Endothelial cell of umbilical vein (primary cell): ENCODE measurements at places on chromosomes 11 and 22.
A peak's percentile ranks its signal among the peaks of the same experiment; 100 is the strongest.

- no peak for DNase-seq
These were observed 8.1 kb downstream of the MADD start for GRCh38 chr11:47278058-47278457.

GRCh38 chr11:12528487-12528886 is 145.7 kb upstream of the TEAD1 start:
- no peak for DNase-seq

GRCh38 chr11:115097796-115098408 is 406.3 kb downstream of the CADM1 start:
- DNase-seq, result no peak

DNA sequence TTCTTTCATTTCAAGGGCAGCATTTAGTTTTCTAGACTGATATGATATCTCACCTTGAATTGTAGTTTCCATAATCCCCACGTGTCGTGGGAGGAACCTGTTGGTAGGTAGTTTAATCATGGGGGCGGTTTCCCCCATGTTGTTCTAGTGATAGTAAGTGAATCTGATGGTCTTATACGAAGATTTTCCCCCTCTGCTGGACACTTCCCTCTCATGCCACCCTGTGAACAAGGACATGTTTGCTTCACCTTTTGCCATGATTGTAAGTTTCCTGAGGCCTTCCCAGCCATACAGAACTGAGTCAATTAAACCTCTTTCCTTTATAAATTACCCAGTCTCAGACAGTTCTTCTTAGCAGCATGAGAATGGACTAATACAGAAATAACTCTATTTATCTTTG is 851.1 kb upstream of the FAT3 start:
- no peak for DNase-seq

- DNase-seq, result no peak
These were observed 6.5 kb downstream of the TENM4 start for GRCh38 chr11:79434283-79434682.

- DNase-seq, result no peak
These were observed 121.1 kb upstream of the SYT13 start for GRCh38 chr11:45407226-45407625.

DNA sequence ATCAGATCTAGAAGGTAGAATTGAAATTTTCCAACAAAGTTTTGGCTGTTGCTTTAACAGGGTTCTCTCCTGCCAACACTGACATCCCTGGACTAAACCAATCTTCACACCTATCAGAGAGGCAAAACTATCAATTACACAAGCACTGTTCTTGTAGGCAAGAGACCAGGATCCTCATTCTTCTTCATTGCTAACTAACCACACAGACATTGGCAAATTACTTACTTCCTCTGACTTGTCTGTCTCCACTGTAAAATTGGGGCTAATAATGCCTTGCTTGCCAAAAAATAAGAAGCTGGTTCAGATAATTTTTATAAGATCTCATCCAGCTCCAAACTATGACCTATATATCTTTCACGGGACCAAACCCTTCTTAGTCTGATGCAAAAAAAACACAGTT is 93.8 kb upstream of the DDI1 start:
- no peak for DNase-seq

DNA sequence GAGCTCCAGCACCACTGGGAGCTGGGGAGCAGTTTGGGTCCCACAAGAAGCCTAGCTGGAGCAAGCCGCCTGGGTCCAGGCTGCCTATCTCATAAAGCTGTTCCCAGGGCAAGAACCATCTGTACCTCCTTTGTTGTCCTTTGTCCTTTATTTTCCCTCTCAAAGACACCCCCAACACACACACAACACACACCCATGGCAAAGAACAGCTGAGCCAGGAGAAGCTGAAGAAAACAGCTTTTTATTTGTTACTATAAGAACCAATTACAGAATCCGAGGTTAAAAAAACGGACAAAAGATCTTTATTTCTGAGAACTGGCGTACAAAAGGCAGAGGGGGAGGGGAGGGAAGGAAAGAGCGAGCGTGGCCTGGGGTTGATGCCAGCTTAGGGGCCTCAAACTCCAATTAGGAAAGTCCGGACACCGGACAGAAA is 1.7 kb upstream of the TUT1 start:
- DNase-seq, result no peak

- DNase-seq, result no peak
These were observed 84.6 kb upstream of the LDLRAD3 start for GRCh38 chr11:35859301-35859700.

DNA sequence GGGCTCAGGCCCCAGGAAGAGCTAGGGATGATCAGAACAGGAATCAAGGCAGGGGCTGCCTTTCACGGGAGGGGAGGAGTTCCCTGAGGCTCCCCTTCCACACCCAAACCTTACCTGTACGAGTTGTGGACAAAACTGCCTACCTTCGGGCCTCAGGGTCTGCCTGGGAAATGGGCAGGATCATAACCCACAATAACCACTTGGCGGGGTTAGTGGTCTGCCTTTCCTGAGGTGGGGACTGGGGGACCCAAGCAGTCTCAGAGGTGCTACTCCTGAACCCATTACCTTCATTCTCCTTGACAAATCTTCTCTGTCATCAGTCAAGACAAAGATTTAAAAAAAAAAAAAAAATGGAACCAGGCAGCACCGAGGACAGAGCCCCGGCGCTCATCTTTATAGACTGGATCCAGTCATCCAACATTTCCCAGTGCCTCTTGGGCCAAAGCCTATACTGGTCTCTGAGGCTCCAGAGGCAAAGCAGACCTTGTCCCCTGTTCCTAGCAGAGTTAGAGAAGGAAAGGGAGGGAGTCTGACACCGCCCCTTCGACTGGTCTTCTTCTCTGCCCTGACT is 14.2 kb downstream of the P2RY6 start:
- DNase-seq, result no peak

DNA sequence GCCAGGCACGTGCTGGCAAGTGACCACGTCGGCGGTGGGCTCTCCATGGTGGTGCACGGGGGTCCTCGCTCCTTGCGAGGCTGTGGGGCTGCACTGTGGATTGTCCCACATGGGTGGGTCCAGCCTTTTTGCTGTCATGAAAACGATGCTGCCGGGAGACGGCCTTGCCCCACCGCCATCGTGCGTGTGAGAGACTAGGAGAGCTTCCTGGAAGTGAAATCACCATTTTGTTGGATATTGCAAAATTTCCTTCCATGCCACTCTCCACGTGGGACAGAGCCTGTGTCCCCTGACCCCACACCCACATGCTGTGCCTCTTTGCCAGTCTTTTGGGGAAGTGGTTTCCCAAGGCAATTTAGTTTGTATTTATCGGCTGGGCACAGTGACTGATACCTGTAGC is 18.2 kb upstream of the GRAMD4 start:
- DNase-seq, result no peak

- no peak for DNase-seq
These were observed 30.5 kb upstream of the TTLL12 start for GRCh38 chr22:43217285-43218030.

DNA sequence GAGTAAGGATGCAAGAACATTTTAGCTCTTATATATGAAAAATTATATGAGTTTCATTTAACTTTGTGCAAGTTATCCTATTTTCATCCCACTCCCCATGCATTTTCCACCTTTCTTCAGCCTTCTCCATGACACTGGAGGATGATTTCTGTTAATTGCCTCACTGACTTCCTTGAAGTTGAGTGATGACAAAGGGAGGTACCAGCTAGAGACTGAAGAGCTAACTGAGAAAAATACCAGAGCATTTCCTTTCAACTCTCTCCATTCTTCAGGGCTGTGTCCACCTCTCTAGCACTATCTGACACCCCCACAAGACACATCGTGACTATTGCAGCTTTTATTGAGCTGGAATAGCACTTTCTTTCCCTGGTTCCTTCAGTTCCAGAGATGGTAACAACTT is 711.6 kb upstream of the LRRC4C start:
- no peak for DNase-seq

DNA sequence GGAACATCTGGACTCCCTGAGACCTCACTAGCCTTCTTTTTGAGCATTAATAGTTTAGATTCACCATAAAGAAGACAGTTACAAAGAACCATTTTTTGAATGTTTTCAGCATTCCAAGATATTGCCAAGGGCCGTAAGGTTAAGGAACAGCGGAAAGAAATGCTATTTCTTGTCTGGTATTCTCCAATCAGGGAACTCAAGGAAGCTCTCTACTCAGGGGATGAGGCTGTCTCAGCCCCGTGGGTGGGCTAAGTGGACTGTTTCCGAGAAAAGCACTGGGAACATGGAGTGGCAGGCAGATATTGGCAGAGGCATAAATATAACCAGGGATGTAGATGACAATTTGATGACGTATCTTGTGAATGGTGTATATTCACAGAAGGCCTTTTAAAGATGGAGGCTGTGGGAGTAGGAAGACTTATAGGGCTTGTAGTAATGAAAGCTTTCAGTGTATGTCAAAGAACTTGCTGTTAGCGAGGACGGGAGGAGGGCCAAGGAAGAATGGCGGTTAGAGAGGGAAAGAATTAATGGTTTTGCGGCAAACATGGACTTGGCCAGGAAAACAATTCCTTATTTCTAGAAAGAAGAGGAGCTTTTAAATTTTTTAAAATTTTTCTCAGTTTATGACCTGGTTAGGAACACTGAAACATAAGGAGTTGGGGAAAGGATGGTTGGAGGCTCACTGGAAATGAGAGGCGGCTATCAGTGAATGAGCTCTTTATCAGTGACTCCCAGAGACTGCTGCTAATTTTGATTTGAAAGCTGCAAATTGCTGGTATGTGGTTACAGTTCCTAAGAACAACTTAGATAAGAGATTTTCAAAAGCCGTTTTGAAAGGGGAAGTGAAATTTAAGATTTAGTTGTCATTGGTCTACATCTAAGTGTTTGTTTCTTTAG is 64.6 kb downstream of the ST3GAL4 start:
- peak; percentile 6 for DNase-seq

DNA sequence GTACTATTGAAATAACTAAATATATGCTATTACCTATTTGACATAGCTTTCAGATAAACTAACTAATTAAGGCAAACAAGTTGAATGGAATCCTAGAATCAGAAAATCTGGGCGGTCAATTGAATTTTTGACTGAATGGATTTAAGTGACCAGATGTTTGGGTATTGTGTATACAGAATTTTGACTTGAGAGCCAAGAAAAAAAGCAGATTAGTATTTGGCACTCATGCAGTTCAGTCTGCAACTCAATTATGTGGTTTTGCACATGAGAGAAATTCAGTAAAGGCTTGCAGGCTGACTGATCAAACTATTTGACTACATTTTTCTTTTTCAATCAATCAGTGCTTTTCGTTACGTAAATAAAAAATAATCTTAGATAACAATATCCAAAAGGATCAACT is 254.8 kb downstream of the GUCY1A2 start:
- DNase-seq, result no peak

GRCh38 chr11:41065432-41065831 is 394.0 kb downstream of the LRRC4C start:
- DNase-seq, result no peak
